ENCODE measurements at places on chromosomes 3 and 15. TPM values are rescaled to one million over a fixed set of nuclear protein-coding genes. Genes with fewer than 3 reads are reported as not detected.

Gene OR5K4
- total RNA-seq, result not detected

Gene POC1A
- total RNA-seq, result 25.7 TPM

Gene HHLA2
- total RNA-seq, result not detected

Gene KNG1
- total RNA-seq, result 0.23 TPM

Gene AHSG
- total RNA-seq, result 0.85 TPM

Gene FOXB1
- total RNA-seq, result 0.64 TPM

Gene PP2D1
- not detected for total RNA-seq

Gene HTR3E
- total RNA-seq, result not detected

Gene KCNMB2
- not detected for total RNA-seq

Gene OIP5
- 26.7 TPM for total RNA-seq

Gene NME9
- total RNA-seq, result not detected

Data from Panc1 (cell line).